NCI-H1092 (cell line): ENCODE measurements at places on chromosomes 12 and 14.

DNA sequence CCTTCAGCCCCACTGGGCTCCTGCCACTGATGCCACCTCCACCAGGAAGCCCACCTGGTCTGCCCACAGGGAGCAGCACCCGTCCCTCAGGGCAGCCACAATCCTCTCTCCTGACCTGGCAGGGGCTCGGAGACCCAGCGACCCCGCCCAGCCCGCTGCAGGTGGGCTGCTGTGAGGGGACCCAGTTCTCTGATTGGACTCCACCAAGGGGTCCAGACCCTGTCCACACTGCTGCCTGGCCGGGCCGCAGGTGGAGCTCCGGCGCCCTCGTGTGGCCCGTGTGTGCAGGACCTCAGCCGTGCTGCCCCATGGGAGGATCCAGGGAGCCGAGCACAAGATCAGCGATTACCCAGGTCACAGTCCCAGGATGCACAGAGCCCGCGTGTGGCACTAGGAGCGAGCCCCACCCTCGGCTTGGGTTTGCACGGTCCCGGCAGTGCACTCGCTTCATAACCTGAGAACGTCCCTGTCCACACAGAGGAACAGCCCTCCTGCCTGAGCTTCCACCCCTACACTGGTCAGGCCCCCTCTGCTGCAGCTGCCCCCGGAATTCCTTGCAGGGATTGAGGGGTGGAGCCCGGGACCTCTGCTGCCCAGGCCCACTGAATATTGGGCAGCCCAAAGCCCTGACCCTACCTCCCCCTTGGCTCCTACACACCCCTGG, 35.4 kb upstream of the TMEM179 start:
- peak; percentile 29 for DNase-seq

DNA sequence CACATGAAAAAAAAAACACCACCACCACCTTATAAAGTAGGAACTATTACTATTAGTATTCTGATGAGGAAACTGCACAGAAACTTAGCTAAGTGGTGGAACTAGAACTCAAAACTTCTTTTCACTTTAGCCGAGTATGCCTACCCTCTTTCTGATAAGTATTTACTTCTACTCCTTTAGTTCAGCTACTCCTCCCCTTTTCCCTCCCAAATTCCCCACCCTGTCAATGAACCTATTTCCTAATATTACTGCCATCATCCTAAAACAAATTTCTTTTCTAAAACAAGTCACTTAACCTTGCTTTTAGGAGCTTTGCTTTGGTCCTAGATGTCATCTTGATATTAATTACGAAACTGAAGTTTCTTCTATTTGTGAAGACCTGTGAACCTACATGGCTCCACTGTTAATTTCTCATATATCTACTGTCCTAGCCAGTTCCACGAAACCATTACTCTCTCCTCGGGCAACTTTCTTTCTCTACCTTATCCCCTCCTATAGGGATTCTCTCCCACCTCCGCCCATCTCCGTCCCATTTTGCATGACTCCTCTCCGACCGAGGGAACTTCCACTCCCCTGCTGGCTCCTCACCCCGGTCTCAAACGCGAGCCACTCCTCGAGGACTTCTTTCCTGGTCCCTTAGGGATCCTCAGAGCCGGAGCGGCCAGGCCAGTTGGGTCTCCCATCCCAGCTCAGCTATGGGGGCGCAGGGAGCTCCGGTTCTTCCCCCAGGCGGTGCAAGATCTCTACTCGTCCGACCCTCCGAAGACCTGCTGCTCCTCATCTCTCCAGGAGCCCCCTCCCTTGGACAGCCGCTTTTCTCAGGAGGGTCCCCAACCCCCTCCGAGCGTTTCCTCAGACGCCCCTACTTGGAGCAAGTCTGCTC, 1.1 kb downstream of the NUMB start:
- no peak for DNase-seq

DNA sequence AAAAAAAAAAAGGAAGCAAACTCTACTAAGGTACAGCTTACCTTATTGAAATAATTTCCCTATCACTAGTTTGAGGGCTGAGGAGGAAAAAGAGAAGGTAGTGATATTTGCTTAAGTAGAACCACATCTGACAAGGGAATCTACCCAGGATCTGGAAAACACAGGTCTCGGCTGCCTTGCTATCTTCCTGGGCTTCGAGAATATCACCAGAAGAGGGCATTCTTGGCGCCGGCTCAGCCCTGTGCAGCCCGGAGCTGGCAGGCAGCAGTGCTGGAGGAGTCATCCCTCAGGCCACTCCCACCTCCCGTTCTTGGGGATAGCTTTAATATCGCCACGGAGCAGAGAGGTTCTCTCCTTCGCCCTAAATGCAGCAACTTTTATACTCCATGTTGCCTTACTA, 1181.2 kb downstream of the VRK1 start:
- DNase-seq: peak; percentile 76

- DNase-seq: no peak
These were observed 218.0 kb downstream of the DUSP6 start for GRCh38 chr12:89134213-89134770.

GRCh38 chr14:96581026-96581425, 78.8 kb downstream of the PAPOLA start:
- DNase-seq: no peak

- no peak for DNase-seq
These were observed 66.7 kb downstream of the RESF1 start for GRCh38 chr12:32025906-32026305.

DNA sequence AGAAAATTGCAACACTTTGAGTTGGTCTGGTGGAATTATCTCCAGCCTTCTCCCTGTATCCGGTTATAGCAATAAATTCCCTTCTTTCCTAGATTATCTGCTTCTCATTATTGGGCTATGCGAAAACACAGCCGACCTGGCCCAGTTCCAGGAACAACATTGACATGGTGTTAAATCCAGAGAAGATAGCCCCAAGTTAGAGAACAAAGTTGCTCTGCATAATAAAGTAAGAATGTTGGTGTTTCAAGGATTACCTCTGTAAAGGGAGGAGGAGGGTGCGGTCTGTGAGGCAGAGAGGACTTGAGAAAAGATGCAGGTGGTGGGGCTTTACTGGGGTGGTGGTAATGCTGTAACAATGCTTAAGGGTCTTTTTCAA, 12.1 kb downstream of the TCL1A start:
- no peak for DNase-seq

DNA sequence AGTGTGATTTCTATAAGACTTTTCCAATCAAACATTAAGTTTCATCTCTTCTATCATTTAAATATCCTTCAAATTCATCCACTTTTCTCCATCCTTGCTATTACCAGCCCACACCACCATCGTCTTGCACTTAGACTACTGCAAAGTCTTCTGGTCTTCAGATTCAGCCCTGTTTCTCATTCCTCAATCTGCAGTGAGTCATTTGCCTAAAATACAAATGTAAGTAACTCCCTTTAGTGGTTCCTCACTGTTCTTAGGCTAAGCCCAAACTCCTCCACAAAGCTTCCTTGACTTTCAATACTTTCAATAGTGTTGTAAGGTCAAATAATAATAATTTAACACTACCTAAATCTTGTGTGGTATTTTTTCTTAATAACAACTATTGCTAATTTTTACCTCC, 83.3 kb downstream of the PLEKHG7 start:
- no peak for DNase-seq

GRCh38 chr12:103771466-103771865, 69.6 kb downstream of the NT5DC3 start:
- peak; percentile 8 for DNase-seq

DNA sequence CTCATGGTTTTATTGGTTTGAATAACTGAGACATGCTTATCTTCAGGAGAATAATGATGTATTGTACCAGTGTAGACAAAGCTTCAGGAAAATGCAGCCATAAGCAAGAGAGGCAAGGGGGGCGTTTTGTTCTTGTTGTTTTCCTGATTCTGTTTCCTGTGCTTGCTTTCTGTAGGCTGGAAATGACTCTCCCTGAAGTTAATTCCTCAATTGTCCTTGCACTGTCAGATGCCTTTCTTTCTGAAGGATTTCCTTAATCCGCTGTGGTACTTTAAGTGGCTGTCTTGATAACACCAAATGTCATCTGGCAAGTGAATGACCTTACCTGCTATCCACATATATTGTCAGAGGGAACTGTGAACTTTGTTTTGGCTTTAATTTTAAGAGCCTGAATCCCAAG, 220.0 kb downstream of the NEDD1 start:
- DNase-seq: no peak

DNA sequence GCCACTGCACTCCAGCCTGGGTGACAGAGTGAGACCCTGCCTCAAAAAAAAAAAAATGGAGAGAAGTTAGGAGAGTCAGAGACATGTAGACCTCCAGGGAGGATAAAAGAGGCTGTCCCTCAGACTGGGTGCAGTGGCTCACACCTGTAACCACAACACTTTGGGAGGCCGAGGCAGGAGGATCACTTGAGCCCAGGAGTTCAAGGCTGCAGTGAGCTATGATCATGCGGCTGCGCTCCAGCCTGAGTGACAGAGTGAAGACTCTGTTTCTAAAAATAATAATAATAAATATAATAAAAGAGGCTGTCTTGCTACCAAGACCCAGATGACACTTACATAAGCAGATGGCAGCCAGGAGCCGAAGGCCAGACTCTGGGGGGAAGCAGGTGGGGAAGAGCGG, 18.5 kb downstream of the SLC7A8 start:
- no peak for DNase-seq

DNA sequence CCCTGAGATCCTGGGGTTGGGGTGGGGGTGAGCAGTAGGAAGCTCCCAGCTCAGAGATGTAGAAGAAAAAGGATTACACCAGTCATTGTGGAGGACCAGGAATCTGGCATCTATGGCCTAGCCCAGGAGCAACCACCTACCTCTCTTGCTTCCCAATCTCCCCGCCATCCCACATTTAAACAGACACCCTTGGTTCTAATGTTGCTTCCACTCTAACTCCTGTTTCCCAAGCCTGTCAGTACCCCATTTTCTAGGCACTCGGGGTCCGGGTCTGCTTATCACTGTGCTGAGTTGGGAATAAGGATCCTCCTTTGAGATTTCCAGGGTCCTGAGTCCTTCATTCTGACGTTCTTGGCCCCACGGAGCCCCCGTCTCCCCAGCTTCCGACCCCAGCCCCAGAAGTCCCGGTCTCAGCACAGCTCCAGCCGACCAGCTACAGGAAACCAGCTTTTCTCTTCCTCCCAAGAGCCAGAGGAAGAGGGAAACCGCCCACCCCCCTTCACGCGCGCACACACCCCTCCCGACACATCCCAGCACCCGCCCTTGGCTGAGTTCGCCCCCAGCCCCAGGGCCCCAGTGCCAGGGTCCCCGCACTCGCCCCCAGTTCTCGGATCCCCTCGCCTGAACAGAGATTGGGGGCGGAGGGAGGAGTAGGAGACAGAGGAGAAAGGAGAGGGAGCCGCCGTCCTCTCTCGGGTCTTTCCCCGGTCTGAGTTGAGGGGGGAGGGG, 1.2 kb downstream of the ITGA5 start:
- DNase-seq: no peak

GRCh38 chr12:644818-645552, 18.3 kb downstream of the NINJ2 start:
- DNase-seq: no peak

GRCh38 chr12:65667932-65668331, 156.4 kb upstream of the HMGA2 start:
- DNase-seq: no peak

DNA sequence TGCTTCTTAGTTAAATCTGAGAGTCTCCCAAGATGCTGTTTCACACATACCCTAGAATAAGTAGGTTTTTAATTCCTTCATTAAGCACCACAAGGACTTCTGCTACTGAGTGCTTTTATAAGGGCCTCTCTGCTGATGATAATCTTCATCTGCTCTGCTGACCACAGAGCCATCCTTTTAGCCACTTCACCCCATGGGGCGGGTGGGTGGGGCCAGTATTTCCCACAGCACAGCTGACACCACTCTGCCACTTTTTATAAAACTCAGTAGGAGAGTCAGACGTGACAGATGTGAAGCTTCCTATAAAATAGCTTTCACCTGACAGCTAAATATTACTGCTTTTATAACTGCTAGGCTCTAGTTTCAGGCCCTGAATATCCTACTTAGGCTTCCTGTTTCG, 20.3 kb downstream of the FCF1 start:
- no peak for DNase-seq
